ENCODE measurements at places on chromosomes 7 and 10.
A peak's percentile ranks its signal among the peaks of the same experiment; 100 is the strongest.

- no peak for DNase-seq
Measured at GRCh38 chr7:138493535-138493934, 33.5 kb downstream of the TRIM24 start.

DNA sequence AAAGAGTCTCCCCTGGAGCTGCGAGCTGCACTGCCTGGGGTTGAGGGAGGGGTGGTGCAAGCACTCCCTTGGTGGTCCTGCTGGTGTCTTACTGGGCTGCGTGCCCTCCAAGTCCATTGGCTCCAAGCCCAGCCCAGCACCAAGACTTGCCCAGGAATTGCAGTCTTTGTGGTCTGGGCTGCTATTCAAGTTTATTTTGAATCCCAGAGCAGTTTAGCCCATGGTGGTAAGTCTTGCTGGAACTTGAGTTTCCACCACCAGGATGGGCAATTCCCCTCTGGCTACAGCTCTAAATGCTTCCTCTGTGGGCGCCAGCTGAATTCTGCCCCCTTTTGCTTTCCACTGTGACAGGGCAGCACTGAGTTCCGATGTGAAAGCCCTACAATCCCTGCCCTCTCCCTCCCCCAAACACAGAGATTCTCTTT lies 25.1 kb downstream of the GALNT11 start:
- DNase-seq, result no peak

DNA sequence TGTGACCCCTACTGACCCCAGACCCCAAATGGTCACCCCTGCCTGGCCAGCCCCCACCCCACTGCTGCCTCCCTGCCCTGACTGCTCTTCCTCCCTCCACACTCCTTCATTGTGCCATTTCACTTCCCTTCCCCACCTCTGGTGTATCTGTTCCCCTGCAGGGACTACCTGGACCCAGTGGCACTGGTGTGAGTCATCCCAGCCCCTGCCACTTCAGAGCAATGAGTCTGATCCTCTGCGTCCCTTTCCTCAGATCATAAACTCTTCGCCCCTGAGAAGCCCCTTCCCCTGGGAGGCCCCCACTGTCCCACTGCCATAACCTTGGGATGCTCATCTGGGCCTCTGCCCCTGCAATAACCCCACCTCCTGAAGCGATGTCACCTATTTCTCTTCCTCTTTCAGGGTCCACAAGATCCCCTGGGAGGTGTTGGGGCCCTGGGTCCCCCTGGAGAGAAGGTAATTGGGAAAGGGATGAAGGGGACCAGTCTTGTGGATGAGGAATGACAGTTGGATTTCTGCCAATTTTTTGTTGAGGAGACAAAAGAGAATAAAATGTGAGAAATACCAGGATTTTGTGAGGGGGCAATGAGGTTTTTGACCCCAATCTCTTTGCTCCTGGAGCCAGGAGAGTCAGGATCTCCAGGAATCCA lies 19.1 kb upstream of the VOPP1 start:
- no peak for DNase-seq

- no peak for DNase-seq
Measured at GRCh38 chr10:3217301-3217700, 44.7 kb upstream of the PITRM1 start.

GRCh38 chr7:128035712-128036111 lies 4.5 kb upstream of the LRRC4 start:
- DNase-seq, result no peak

- DNase-seq, result no peak
Measured at GRCh38 chr7:14999331-14999730, 96.8 kb upstream of the DGKB start.

GRCh38 chr7:90111-91063 lies 102.0 kb upstream of the FAM20C start:
- DNase-seq, result peak; percentile 57

GRCh38 chr7:122143376-122143750 lies 686 bp downstream of the AASS start:
- DNase-seq, result peak; percentile 60

DNA sequence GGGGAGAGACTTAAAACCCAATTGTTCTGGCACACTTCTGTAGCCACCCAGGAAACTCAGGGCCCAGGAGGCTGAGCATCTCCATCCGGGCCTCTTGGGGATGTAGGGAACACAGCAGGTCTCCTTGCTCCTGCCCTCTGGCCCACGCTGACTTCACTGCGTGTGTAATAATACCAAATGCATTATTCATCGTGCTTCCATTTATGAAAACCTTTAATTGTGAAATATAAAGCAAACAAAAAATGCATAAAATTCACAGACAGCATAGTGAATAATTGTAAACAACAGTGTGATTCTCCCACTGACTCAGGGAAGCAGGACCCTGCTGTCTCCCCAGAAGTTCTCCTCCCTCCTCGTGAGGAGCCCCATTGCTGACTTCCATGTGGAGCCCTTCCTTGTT lies 70.3 kb upstream of the SHH start:
- no peak for DNase-seq

DNA sequence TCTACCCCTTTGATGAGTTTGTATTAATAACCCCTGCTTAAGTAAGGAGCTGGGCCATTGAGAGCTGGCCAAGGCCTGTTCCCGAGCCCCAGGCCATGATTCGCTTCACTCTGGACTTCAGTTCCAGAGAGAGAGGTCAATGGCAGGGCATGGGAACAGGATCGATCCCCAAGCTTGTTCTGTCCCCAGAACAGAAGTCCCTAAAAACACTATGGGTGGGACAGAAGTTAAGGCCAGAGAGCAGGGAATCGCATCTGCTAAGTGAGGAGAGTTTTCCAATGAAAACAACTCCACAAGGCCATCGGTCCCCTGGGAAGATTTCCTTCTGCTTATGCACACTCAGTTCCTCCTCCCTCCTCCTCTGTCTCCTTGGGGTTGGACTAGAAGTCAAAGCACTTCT lies 159.6 kb downstream of the LSM5 start:
- DNase-seq, result no peak

- DNase-seq, result no peak
Measured at GRCh38 chr7:29359482-29360093, 165.0 kb downstream of the CHN2 start.

DNA sequence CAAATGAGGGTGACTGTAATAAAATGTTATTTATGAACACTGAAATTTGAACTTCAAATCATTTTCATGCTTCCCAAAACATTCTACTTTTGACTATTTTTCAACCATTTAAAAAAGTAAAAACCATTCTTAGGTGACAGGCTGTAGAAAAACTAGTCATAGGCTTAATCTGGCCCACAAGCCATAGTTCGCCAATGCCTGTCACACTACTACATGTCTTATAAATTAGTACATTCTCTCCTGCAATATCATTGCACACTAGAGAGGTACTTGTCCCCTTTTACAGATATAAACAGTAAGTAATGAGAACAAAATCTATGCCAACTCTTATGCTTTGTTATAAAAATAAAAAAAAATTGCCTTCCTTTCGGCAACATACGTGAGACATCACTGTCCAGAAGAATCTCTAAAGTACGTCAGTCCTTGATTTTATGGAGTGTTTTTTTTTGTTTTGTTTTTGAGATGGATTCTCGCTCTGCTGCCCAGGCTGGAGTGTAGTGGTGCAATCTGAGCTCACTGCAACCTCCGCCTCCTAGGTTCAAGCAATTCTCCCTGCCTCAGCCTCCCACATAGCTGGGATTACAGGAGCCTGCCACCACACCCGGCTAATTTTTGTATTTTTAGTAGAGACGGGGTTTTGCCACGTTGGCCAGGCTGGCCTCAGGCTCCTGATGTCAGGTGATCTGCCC lies 23.2 kb downstream of the UPF2 start:
- no peak for DNase-seq

DNA sequence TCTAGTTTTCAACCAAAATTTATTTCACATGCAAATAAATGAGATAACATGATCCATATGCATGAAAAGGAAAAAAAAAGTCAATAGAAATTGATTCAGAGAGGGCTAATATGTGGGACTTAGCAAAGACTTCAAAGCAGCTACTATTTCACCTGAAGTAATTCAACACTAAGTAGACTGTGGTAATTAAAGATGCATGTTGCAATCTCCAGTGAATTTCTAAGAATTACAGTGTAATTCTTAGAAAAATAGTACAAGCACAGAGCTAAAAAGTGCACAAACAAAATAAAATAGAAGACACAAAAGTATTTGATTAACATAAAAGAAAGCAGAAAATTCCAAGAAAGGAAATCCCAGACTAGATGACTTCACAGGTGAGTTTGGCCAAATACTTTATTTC lies 25.7 kb downstream of the GPR22 start:
- no peak for DNase-seq

GRCh38 chr7:37706804-37707203 lies 23.2 kb downstream of the GPR141 start:
- no peak for DNase-seq

DNA sequence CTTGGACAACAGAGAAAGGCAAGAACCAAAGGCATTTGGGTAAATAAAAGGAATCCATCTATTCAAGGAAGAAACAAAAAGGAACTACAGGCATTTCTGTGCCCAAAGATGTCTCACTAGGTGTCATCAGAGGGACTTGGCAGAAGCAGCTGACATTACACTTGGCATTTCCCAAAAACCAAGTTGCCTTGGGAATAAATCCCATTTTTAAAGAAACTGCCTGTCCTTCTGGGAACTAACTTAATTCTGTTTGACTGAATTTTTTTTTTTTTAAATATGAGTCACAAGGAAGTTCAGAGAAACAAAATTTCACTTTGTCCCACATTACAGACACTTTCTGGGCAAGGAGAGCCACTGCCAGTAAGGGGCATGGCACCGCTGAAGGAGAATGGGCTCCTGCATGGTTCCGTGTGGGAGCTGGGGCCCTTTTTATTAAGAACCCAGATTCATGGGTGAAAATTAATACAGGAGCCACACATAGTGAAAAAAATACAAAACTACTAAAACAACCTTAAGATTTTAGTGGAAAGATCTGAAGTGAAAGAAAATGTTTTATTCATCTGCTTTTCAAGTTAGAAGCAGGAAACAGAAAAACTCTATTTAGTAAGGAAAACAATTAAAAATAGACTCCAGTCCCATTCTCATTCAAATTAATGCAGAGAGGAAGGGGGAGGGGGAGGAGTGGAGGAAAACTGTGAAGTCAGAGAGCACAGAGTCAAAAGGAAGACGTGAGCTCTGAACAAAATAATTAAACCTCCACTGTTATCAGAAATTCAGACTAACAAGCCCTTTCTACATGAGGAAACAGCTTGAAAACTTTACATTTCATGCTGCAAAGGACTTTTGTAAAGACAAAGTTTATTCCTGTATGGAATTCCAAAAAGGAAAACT lies 118.4 kb upstream of the PDLIM1 start:
- DNase-seq, result peak; percentile 54

- no peak for DNase-seq
Measured at GRCh38 chr7:137879357-137880158, 32.8 kb upstream of the DGKI start.

DNA sequence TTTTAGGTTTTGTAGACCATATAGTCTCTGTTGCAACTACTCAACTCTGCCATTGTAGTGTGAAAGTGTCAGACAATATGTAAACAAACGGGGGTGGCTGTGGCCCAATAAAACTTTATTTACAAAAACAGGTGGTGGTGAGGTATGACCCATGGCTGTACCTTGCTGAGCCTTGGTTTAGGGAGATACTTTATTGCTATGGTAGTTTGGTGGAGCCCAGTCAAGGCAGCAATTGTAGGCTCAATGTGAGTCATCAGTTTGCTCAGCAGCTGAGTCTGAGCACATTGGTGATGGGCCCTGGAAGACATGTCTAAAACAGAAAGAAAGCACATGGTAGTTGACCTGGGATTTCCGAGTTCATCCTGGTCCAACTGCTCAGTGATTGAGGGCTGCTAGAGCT lies 242.5 kb downstream of the REEP3 start:
- DNase-seq, result no peak

DNA sequence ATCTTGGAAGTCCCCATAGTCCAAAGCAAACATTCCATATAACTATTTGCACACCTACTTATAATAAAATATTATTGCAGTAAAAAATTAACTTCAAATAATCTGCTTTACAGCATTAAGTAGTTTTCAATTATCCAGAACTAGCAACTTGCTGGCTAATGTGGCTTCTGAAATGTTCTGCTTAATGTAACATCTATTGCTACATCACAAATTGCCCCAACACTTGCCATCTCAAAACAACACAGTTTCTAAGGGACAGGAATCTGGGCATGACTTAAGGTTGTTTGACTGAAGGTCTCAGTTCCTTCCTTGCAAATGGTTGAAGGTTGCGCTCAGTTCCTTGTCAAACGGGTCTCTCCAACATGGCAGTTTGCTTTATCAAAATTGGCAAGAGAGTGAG lies 378.5 kb upstream of the SEMA3C start:
- DNase-seq, result no peak

DNA sequence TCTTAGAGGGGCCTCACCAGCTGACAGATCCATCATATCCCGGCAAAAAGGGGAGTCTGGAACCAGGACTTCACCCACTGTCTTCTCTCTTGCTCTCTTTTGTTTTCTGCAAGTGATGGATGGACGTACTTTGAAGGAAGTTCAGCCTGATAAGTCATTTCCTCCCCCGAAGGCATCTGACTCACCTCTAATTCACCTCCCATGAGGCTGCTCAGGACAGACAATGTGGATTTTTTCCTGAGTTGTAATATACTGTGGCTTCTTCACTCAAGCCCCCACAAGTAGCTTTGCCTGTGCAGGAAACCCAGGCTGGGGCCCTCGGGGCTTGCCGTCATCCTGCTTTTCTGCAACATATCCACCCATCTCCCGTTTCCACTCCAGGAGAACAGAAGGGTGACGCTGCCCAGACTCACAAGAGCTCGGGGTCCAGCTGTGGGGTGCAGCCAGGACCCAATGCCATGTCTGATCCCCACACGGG lies 70.4 kb downstream of the ASB13 start:
- DNase-seq, result no peak

DNA sequence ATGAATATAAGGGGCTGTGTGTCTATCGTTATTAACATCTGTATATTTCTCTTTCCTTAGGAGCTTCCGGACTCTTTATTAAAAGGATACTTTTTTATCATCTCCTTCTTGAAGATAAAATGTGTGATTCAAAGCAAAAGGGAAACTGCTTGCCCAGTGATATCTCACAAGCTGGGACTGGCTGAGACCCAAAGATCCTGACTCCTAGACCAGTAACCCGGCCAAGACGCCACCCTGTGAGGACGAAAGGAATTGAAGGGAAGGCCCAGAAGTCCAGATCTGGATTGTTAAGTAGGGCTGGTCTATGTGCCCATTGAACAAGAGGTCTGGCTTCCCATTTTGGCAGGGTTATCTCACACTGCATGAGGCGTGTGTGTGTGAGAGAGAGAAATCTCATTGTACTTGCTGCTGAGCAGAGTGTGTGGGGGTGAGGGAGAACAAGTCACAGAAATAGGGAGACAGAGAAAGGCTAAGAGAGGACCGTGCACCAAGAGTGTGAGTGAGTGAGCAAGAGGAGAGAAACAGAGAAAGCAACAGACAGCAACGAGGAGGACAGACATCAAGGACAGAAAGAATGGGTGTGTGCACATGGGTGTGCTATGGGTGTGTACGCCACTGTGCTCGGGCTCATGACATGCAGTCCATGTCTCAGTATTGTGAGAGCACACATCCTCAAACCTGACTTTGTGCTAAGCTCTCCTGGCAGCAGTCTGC lies 75.4 kb downstream of the PLXNA4 start:
- DNase-seq, result peak; percentile 93

GRCh38 chr10:21195252-21195651 lies 298.1 kb upstream of the NEBL start:
- DNase-seq, result no peak

GRCh38 chr10:95276367-95277200 lies 14.2 kb downstream of the PDLIM1 start:
- DNase-seq, result no peak
